ENCODE measurements at places on chromosomes 6 and 20.

GRCh38 chr6:150600301-150601017, 774 bp downstream of the PLEKHG1 start:
- no peak for DNase-seq

GRCh38 chr6:170029416-170030283, 261.2 kb downstream of the DLL1 start:
- DNase-seq: no peak

- DNase-seq: no peak
These were observed 608.9 kb downstream of the PRKN start for GRCh38 chr6:162118706-162119105.

DNA sequence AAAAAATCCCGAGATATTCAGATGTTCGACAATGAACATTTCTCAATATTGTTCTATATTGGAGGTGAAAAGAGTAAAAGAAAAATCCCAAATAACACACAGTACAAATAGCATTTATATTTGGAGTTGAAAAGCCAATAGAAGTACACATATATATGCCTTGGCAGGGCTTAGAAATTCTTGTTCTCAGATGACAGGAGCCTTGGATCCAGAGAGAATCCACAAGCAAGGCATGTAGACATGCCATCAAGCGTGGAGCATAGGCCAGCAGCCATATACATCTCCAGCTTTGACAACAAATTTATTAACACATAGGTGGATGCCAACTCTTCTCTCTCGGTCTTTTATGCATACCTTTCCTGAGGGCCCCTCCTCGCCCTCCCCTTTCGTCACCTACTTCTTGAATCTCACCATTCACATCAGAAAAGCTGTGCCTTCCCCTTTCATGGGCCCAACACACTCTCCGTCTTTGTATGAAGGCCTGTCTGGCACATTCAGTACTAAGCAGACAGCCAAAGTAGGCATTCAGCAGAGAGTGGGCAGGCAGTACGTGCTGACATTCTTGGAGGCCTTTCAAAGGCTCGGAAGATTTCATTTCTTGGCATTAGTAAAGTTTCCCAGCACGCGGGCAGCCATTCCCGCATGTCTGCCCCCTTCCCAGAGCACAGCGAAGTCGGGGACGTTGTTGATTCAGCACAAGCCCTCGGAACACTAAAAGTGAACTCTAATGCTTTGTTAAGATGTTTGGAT, 18.2 kb downstream of the NEDD9 start:
- no peak for DNase-seq

GRCh38 chr20:20024942-20025341, 7.8 kb downstream of the NAA20 start:
- no peak for DNase-seq

- no peak for DNase-seq
These were observed 21.2 kb upstream of the MAPK13 start for GRCh38 chr6:36109092-36109491.

GRCh38 chr6:153852481-153852880, 186.6 kb upstream of the OPRM1 start:
- no peak for DNase-seq

DNA sequence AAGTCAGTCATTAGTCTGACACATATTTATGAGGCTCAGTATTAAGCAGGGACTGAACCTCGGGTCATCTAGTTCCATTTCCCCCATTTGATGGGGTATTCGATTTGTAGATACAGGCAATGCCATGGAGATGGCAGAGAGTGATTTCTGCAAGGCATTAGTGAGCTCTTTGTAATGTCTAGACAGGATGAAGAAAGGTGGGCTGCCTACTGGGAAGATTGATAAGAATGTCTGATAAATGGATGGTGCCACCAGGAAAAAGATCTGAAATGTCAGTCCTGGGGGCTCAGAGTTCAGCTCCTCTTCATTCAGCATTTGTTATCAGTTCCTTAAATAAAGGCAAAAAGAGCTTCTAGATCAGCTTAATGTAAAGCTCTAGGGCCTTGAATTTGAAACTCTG, 51.4 kb downstream of the HS3ST5 start:
- no peak for DNase-seq

DNA sequence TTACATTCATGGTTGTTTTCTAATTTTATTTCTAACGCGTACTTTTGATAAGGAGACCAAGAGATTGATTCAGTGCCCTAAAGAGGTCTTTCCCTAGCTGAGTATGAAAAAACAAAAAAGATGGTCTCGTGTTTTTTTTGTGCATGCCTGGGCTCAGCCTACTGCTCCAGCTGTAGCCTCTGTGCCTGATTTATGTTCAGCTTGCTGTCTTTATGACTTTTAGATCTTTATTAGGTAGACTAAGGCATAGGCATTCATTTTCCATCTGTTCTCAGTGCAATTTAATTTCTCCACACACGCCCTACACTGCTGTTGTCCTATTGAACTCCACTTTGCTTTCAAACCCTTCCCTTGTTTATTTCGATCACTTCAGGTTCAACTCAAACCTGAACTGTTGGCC, 56.5 kb downstream of the OPRM1 start:
- DNase-seq: no peak

DNA sequence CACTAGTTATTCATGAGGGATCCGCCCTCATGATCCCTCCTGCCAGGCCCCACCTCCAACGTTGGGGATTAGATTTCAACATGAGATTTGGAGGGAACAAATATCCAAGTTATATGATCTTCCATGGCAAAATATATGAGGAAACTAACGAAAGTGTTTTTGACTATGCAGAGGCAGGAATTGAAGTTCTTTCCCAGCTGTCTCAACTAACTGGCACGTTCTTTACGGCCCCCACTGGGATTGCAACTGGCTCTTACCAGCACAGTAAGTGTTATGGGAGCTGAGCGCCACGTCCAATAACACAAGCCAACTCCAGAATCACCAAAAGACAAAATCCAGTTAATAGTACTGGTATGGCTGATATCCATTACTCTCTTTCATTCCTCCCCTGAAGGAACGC, 66.6 kb downstream of the ECT2L start:
- DNase-seq: no peak

GRCh38 chr6:20876561-20876960, 342.3 kb downstream of the CDKAL1 start:
- DNase-seq: no peak

- no peak for DNase-seq
These were observed 32.7 kb upstream of the CCND3 start for GRCh38 chr6:41974281-41974825.
